ENCODE measurements at places on chromosomes 2 and 18.

DNA sequence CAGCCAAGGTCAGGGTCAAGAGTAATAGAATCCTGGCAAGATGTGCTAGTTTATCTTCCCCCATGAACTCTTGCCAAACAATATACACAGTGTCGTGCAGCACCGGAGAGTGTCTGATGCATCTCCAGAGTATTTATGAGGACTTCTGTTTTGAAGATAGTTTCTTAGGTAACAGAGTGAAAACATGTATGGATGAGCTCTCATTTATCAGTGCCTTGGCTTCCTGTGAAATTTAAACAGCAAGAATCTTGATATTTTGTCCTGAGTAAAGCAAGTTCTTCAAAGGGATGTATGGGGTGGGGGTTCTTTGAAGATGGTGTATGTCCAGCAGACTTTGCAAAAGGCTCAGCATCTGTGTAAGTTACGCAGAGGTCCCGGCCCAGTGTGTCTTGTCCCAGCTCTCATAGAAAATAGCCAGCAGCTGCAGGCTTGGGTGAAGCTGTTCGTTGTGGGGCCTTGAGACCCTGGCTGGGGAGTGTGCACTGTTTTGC, 361.0 kb upstream of the NT5C1B start:
- no peak for DNase-seq

- DNase-seq, result no peak
These were observed 591.0 kb downstream of the ARHGAP15 start for GRCh38 chr2:143720095-143720664.

- no peak for DNase-seq
These were observed 137.1 kb upstream of the CCDC68 start for GRCh38 chr18:55096263-55096951.

- no peak for DNase-seq
These were observed 42.7 kb downstream of the MAL start for GRCh38 chr2:95068256-95068655.

DNA sequence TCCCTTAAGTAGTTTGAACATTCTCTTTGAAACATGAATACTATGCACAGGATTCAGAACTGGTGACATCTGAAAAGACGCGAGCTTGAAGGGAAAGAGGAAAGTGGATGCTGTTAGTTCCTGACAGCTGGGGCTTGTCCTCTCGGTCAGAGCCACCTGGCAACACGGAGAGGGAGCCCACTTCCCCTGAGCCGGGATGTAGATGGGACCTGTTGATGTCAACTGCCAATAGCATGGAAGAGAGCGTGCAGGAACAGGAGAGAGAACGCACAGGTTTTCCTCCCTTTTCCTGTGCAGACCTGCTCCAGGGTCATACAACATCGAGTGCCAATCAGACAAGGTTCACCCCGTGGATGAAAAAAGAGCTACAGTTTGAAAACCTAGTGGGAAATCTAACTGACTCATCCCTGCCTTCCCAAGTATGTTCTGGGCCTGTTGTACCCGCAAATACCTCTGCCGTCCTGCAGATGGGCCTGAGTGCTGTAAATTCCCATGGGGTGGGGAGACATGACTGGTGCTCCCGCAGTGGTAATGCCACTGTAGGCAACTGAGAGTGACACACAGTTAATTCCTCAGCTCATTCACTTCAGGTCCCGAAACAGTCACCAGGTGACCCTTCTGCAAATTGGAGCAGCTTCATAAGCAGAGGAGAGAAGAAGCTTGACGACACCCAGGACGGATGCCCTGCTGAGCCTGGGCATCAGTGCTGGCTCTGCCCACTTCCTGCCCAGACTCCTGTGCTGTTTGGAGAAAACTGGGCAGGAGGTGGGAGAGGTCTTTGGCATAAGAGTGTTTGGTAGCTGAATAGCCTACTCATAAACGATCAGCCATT, 13.9 kb upstream of the MBP start:
- DNase-seq, result no peak

GRCh38 chr2:202932425-202933138, 20.5 kb downstream of the CARF start:
- no peak for DNase-seq

GRCh38 chr2:23703037-23703582, 223.8 kb downstream of the ATAD2B start:
- no peak for DNase-seq

DNA sequence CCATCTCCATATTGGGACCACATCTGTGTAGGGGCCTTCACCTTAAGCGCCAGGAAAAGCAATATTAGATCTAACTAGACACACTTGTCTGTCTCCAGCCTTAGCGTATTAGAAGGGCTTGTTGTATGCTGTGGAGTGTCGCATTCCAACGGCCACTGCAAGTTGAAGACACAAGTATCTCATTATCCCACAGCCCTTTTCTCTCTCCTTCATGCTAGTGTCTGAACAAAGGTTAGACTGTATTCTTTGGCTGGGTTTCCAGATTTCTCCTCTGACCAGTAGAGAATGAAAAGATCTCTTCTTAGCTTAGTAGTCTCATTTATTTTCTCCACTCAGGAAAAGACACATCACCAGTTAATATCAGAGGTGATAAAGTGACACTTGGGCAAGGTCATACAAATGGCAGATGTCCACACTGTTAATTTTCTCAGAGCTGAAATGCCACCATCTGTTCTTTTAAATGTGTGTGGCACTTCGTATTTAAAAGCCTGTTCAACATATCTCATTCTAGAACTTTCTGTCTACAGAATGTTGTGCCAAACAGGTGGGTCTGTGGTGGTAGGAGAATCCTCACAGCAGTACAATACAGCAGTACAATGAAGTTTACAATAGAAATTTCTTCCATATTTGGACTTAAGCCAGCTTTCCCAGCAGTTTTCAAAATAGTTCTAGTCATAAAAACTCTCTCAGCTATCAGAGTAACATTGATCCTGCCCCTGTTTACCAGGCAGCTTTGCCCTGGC, 94.0 kb upstream of the ITGA6 start:
- no peak for DNase-seq

DNA sequence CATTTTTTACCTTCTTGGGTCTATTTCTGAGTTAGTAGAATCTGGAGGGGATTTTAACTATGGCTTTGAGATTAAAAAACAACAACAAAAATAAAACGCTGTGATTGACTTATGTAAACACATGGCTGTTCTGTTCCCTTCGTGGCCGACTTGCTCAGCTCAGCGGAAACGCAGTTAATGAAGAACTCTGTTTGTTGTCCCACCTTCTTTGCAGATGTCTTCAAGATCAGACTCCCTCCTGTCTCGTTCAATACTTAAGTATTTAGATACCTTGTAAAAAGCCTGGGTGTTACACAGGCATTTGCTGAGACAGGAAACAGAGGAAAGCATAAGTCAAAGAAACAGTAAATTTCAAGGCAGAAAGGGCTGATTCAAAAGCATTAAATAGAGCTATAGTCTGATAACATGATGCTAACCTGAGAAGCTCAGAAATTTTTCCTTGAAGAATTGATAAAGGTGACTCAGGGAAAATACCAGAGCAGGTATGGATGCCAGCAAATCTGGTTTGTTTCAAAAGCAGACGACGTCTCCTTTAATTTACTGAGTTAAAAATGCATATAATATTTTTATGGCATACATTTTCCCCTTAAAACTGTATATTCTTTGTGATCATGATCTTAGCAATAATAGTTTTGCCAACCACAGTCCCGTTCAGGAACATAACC, 21.7 kb upstream of the POLI start:
- DNase-seq, result no peak

Data from activated T-cell treated with anti-CD3 and anti-CD28 coated beads, Interleukin-2, amount 50 U/mL, for 48 hours (primary cell).